Cerebellar nuclear complex (tissue), 1 donor: ENCODE measurements at places on chromosomes 12 and 14.
A peak's percentile ranks its signal among the peaks of the same experiment; 100 is the strongest.

DNA sequence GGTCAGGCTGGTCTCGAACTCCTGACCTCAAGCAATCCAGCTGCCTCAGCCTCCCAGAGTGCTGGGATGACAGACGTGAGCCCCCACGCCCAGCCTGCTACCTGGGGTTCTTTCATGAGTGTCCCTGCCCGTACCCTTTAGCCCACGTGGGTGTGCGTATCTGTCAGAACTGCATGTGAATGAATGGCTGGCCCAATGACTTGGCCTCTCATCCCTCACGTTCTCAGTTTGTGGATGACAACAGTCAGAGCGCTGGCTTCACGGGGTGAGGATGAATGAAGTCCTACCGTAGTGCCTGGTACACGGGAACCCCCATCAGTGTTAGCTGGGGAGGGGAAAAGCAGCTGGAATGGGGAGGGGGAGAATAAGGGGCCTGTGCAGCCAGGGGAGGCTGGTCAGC lies 16.1 kb upstream of the ZDHHC22 start:
- DNase-seq, result no peak

DNA sequence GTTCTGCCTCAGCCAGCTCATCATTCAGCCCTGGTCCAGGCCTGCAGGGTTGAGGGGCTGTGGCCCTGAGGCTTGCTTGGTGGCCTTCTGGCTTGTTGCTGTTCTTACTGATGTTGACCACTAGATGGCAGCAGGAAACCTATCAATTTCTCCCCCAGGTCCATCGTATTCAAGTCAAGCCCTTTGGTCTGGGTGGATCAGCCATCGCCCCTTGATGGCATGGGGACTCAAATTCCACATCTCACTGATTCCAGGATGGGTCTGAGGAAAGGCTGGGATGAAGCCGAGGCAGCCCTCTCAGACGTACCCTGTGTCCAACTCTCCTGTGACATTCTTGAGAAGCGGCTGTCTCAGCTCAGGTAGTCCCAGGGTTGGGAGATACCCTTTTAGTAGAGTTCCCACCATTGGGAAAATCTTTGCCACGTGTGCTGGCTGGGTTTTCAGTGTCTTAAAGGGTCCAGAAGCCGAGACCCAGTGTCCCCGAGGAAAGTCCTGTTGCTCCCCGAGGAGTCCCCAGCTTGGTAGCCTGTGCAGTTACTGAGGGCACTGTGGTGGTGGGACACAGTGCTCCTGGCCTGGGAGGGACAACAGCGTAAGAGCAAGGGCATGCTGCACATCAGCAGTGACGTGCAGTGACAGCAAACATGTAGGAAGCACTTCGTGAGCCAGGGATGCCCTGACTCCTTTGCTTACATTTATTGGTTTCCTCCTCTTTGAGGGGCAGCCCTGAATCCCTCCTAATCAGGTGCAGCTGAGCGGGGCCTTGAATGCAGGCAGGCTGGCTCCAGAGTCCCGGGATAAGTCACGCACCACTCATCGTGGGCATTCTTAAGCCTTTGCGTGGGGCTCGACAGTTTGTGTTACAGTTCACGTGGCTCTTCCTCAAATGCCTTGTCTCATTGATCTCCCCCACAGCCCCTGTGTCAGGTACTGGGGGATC lies 58.6 kb downstream of the TSPAN9 start:
- peak; percentile 85 for DNase-seq

GRCh38 chr14:69675245-69675583 lies 63.8 kb downstream of the SUSD6 start:
- no peak for DNase-seq

GRCh38 chr12:91620422-91620821 lies 437.8 kb upstream of the DCN start:
- no peak for DNase-seq

DNA sequence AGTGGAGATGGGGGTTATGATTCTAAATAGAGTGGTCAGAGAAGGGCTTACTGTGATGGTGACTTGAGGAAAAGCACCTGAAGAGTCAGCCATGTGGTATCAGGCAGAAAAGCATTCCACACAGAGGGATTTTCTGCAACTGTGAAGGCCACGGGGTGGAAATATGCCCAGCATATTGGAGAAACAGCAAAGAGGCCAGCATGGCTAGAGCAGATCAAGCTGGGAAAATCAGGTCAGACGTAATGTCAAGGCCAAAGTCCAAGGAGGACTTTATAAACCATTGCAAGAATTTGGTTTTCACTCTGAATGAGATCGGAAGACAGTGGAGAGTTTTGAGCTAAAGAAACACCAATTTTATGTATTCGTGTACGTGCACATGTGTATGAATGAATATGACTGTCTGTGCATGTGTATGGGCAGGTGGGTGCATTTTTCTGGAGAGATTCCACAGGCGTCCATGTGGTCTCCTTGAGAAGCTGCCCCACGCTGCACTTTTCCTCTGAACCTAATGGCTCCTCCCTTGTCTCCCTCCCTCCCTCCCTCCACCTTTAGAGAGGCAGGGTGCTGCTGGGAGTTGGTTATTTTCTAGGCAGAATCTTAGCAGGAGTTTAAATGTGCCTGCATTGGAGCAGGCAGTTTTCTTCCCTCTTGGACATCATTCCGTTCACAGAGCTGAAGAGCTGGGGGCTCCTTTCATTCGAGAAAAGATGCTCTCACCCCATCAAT lies 97.4 kb upstream of the PPP4R3A start:
- DNase-seq, result no peak
